ENCODE measurements at places on chromosomes 1 and 21.

DNA sequence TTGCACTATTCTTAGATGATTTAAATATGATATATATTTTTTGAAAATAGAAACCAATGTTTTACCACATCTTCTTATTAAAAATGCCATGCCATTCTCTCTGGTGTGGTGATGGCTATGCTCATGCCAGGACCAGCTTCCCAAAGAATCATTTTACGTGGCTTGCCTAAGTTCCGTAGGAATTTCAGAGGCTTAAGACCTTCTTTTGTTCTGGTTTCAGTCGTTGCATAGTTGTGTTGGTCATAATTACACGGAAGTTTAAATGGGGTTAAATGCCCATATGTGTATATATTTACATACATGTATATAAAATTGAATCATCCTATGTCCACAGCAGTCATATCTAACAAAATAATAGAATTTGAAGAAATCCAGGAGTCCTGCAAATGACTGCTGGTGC lies 78.7 kb upstream of the PLPPR5 start:
- DNase-seq: no peak

- DNase-seq: no peak
Observed at GRCh38 chr1:44802306-44803061, 2.3 kb downstream of the PLK3 start.

- no peak for DNase-seq
Observed at GRCh38 chr1:44723496-44724295, 7.3 kb downstream of the RNU5D-1 start.

DNA sequence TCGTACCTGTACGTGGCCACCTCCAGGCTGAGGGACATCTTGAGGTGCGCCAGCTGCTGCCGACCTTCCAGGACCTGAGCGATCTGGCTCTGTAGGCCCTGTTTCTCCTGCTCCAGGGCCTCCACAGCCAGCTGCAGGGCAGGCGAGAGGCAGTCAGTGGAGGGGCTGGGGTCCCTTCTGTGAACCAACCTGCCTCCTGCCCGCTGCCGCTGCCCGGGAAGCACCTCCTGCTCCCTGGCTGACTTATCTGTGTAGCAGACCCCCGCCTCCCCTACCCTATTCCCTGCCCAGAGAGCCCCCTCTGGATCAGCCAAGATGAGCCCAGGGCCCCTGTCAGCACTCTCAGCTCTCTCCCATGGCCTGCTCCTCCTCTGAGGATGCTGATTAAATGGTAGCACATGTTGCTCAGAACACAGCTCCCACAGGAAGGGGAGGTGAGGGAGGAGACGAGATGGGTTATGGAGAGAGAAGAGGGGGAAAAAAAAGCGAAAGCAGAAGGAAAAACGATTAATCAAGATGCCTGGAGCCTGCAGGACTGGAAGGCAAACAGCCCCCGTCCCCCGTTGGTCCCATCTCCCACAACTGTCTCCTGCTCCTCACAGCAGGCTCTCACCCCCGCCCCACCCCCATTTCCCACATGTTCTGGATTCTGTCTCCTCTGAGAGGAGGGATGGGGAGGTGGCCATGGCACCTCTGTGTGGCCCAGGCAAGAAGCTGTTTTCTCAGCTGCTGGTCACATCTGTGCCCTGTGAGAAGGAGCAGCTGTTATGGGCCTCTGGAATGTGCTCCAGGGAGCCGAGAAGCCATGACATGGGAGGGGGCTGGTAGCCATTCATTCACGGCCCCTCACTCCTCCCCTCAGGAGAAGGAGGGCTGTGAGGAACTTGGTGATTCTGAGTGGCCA lies 1.7 kb downstream of the NES start:
- no peak for DNase-seq

- DNase-seq: no peak
Observed at GRCh38 chr1:233015965-233016364, 65.6 kb downstream of the NTPCR start.

- DNase-seq: no peak
Observed at GRCh38 chr1:42047508-42047880, 105.7 kb upstream of the GUCA2B start.

- no peak for DNase-seq
Observed at GRCh38 chr1:1907098-1907736, 7.8 kb upstream of the CALML6 start.

- no peak for DNase-seq
Observed at GRCh38 chr21:34504595-34504994, 7.4 kb downstream of the KCNE1 start.

GRCh38 chr1:27489501-27489972 lies 430 bp downstream of the WASF2 start:
- no peak for DNase-seq

DNA sequence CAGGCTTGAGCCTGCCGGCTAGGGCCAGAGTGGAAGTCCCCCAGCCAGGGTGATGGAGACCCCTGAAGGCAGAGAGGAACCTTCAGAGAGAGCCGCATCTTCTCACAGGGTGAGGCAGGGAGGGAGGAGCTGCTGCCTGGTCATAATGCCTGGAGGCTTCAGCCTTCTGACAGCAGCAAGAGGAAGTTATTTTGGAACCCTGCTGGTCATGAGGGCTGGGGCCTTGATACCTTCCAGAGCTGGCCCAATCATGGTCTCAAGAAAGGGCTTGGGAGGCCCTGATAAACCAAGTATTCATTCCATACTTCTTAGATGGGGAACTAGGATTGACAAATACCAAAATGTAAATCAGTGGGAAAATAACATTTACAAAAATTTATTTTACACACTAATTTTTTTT lies 26.6 kb upstream of the MPZL1 start:
- DNase-seq: no peak

DNA sequence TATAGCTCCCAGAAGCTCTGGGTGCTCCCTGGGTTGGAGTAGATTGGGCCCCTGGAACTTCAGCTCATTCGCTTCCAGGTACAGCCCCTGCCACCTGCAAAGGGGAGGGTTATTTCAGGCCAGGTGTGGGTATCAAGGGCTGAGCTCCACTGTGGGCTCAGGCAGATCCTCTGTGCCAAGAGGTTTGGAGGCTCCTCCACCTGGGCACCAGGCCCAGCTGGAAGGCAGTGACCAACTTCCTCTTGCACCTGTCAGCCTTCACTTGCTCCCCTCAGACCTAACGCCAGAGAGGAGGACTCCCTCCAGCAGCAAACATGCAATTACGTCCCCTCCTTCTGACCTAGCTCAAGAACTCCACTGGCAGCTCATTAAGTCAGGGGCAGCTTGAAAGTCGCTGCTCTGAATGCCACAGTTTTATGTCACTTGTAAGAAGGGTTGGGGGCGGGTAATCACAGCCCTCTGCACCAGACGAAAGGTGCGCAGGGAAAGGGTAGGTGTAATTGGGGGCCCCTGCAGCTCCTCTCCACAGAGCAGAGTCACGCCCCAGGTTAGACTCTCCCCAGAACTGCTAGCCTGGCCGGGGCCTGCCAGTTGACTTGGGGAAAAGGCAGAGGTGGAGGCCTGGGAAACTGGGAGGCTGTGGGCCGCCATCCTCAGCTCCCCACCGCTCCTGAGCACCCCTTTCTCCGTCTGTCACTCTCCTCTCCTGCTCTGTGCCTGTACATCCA lies 125.0 kb upstream of the TMPRSS2 start:
- no peak for DNase-seq

DNA sequence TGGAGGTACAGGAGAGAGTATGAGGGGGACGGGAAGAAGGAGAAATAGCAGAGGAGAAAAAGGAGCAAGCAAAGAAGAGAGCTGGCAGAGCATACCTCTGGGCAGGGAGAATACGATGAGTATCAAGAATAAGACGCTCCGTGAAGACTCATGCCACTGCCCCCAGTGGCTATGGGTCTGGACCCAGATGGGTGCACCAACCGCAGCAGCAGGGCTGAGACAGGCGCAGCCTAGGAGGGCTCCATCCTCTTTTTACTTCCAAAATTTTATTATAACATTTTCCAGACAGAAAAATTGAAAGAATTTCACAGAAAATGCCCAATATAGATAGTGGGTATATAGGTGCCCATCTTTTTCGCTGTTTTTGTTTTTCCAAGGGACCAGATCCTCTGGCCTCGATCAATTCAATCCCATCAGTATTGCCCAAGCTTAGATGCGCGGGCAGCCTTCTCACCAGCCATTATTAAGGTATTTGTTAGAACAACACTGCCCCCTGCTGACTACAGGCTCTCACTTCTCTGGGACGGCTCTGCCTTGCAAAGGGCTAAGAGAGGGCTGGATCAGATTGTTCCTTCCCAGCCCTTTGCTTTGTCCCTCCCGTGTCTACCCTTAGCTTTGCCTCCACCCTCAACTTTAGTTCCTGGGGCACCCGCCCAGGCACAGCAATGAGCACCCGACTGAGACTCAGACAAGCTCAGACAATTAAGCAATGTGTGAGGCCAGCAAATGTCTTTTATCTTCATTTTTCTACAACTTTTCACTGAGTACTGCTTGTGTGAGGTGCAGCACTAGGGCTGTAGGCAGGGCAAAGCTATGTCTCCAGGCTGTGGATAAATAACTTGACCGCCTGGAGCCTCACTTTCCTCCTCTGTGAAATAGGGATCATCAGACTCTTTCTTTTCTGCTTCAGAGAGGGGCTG lies 17.5 kb upstream of the CAMK1G start:
- peak; percentile 21 for DNase-seq

DNA sequence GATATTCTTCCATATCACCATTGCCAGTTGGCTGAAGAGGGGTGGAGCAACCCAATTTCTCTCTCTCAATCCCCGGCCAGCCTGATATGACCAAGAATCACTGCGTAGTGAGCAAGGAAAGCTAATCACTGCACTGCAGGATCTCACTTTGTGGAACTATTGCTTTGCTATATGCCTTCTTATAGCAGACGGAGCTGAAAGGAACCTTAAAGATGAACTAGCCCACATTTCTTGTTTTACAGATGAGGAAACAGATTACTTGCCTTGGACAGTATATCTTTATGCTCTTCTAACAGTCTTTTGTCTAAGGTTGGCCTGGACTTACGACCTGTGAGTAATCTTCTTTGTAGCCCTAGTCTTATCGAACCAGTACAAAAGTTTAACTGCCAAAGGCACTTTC lies 7.6 kb downstream of the APOBEC4 start:
- DNase-seq: no peak

- DNase-seq: no peak
Observed at GRCh38 chr1:31064718-31065309, 703 bp downstream of the PUM1 start.

GRCh38 chr21:36873513-36873912 lies 93.0 kb downstream of the HLCS start:
- DNase-seq: no peak

- peak; percentile 39 for DNase-seq
Observed at GRCh38 chr1:154419620-154420571, 14.8 kb downstream of the IL6R start.

DNA sequence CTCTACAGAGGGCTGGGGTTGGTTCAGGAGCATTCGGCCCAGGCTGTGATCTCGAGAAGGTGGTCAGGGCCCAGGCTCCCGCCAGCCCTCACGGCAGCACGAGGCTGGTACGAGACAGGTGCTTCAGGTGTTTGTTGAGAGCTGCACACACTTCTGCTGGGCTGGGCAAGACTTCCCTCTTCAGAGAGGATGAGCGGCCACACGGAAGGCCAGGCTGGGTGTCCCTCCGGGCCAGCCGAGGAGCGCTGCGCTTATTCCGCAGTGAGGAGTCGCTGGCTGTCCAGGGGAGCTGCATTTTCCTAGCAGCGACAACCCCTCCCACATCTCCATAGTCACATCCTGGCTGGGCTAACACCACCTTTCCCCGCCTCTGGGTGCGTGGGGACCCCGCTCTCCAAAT lies 50.5 kb downstream of the PDE9A start:
- DNase-seq: no peak

DNA sequence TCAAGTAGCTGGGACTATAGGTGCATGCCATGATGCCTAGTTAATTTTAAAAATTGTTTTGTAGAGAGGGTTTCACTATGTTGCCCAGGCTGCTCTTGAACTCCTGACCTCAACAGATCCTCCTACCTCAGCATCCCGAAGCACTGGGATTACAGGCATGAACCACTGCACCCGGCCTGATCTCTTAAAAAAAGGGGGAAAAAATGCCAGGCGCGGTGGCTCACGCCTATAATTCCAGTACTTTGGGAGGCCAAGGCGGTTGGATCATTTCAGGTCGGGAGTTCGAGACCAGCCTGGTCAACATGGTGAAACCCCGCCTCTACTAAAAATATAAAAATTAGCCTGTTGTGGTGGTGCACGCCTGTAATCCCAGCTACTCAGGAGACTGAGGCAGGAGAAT lies 13.2 kb downstream of the AVPR1B start:
- DNase-seq: no peak

- DNase-seq: no peak
Observed at GRCh38 chr21:45112371-45112770, 38.0 kb downstream of the ADARB1 start.

DNA sequence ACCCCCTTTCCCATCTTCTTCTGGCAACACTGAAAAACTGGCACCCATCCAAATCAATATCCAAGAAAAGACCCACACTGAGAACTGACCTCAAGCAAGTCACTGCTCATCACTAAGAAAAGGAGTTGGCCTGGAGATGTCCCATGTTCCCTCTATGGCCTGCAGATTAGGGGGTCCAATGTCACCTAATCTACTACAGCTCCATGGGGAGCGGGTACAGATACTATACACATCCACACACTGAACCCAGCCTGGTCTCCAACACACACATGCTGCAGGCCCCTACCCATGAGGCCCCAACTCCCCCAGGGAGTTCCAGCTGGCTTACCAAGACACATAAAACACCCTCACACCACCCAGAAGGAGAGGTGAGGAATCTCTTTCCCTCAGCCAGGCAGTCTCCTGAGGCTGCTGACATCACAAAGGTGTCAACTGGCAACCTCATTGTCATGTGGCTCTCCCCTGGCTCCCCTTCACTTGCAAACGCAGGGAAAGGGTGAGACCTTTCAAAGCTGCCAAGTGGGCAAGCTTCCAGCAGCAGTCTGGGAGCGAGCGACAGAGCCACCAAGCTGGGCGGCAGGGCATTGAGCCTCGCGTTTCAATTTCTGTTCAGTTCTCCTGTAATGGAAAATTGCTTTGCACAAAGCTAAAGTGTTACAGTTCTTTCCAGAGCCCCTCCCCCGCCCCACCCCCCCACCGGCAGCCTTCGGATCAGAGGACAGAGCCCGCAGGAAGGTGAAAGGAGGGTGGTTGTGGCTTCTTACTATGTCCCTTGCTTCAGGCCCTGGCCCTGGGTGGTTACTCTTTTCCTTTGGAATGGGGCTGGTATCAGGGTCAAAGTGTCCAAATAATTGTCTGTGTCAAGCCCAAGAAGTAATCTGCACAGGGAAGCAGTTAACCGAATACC lies at the start of gene LRRC52:
Gene LRRC52, plus strand, starts transcription at position 469 of the 907 bp plus-strand sequence. Its CDS starts 297 bp downstream, at position 766.
- DNase-seq: no peak

GRCh38 chr1:220353229-220354012 lies 81.2 kb upstream of the RAB3GAP2 start:
- no peak for DNase-seq

GRCh38 chr1:71738910-71739309 lies 543.4 kb downstream of the NEGR1 start:
- DNase-seq: no peak

DNA sequence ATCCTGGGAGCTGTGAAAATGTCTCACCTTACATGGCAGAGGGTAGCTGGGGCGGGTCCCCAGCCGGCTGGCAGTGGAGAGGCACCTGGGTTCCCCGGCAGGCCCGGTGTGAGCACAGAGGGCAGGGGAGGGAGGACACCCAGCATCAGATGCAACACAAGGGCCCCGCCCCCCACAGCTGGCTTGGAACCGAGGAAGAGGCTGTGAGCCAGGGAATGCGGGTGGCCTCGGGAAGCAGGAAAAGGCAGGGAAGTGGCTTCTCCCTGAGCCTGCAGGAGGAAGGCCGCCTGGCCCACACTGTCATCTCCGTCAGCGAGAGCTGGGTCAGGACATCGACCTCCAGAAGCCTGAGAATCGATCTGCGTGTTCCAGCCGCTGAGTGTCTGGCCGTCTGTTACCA lies 87.3 kb downstream of the SIK1 start:
- no peak for DNase-seq

All from stimulated activated CD8-positive, alpha-beta memory T cell treated with anti-CD3 and anti-CD28 coated beads, Interleukin-12 subunit alpha, Interleukin-12 subunit beta, amount 100 ng/mL, for 4 hours (primary cell).